ENCODE measurements at places on chromosomes 2 and 18.

- no peak for DNase-seq
Observed at GRCh38 chr2:133865141-133865540, 296.9 kb upstream of the NCKAP5 start.

- DNase-seq, result no peak
Observed at GRCh38 chr2:64945973-64946768, 43.0 kb upstream of the SLC1A4 start.

- peak; percentile 60 for DNase-seq
Observed at GRCh38 chr2:95062242-95063085, 37.0 kb downstream of the MAL start.

- DNase-seq, result no peak
Observed at GRCh38 chr18:1361936-1362335, 457.3 kb downstream of the ADCYAP1 start.

DNA sequence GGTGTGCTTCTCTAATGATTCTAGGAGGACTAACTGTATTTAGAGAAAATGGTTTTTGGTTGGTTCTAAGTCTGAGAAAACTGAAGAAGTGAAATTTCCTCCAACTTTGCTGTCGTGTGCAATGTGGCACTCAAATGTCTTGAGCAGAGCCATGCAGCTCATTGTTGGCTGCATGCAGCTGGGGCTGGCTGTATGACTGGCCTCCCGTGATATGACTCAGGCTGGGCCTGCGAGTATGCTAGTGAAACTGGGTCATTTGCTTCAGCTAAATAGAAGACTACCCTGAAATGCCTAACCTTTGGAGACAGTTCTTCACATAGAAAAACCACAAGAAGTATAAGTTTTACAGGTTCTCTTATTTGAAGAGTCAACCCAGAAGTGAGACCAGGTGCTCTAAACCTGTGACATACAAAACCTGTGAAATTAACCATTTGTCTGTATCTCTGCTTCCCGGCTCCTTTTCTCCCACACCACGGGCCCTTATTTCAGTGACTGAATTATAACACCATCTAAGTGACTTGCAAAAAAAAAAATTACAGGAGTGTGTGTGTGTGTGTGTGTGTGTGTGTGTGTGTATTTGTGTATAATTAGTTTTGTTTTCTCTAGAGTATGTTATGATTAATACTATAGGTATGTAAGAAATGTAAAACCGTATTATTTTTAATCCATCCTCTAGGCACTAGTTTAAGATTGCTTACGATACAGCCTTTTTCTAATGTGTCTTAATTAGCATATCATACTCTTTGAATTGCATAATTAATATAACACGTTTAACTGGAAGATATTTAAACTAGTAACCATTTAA lies 15.9 kb downstream of the POLI start:
- DNase-seq, result no peak

DNA sequence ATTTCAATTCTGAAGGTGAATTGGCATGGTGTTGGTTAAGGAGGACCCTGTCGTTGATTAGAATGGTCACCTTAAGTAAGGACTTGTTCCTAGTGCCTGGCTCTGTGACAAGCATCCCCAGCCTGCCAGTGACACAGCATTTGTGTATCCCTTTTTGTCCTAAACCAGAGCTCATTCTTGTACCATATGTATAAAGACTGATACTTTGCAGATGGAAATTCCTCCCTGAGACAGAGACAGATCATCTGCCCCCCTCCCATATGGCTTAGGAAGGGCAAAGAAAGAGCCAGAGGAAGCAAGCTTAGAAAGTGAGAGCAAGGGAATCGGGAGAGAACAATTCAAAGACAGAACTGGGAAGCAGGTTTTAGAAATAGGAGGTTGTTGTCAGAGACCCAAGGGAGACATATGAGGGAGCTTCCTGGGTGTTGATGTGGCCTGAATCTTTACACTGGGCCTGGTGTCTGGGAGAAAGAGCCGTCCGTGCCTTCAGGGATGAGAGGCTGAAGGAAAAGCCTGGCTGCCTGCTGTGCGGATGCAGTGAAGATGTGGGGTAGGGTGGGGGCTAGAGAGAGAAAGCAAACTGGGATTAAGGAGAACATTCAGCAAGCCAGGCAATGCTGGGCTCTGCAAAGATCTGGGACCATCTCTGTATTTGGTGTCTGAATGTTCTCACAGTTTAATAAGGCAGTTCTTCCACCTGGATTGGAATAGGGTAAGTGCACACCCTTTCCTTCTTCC lies 13.2 kb upstream of the CHRNA1 start:
- DNase-seq, result no peak

GRCh38 chr2:137771064-137771463 lies 193.2 kb upstream of the HNMT start:
- DNase-seq, result no peak

- no peak for DNase-seq
Observed at GRCh38 chr18:48990481-48991318, 39.9 kb upstream of the SMAD7 start.

GRCh38 chr2:68125821-68126220 lies 31.9 kb upstream of the PNO1 start:
- DNase-seq, result no peak

DNA sequence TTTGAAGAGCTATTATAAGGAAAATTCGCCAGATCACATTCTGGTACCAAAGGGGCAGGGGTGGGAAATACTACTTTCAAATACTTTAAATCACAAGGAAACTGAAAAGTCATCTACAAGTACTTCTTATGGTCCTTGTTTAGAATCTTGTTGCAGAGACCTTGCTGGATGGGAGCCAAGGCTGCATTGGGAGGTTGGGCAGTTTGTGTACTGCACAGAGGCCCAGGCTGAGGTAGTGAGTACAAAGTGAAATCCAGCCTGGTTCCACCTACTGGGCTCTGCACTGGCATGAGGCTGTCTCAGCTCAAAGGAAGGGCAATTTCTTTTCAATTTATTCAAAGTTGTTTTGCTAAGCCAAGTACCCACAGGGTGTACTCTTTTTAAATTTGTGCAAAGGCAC lies 140.3 kb upstream of the DLX2 start:
- DNase-seq, result no peak

DNA sequence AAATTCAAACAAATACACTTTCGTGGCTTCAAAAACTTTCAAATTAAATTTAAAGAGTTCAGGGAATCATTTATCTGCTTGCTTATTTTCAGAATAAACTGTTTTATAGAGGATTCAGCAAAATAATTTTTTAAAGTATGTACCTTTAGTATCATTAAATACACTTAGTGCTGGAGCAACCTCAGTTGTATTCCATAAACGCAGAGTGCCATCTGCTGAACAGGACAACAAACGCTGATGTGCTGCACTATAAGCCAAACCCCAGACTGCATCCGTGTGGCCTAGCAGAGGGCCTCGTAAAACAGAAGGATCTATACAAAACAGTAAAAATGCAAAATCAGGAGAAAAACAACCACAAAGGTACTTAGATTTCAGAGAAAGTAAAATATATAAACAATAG lies 108.6 kb downstream of the STRN start:
- no peak for DNase-seq

- DNase-seq, result no peak
Observed at GRCh38 chr2:12737297-12737696, 20.6 kb downstream of the TRIB2 start.

DNA sequence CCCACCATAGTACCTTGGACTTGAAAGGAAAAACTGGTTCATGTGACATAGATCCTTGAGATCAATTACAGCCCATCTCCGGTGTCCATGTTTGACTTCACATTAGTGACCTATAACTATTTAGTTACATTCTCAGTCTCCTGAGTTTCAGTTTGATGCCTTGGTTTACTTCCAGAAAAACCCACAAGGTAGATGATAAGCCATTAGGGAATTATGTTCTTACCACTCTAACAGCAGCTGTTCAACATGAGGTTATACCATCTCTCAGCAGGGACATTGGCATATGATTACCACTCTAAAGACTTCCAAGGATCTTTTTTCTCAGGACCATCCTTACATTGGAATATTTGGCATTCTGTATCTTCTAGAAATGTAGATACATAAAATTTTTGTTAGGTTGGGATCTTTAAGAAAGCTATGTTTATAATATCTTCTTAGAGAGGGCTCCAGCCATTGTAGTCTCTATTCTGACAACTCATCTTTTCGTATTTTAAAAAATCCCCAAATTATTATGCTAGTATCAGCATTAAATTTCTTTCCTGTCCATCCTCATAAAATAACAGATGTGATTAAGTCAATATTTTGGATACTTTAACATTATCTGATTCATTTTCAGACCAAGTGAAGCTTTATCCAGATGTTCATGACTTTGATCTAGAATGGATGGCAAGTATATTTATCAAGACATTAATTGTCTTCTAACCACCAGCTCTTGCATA lies 258.9 kb downstream of the RDH14 start:
- no peak for DNase-seq

- no peak for DNase-seq
Observed at GRCh38 chr2:184646177-184646576, 47.8 kb downstream of the ZNF804A start.

DNA sequence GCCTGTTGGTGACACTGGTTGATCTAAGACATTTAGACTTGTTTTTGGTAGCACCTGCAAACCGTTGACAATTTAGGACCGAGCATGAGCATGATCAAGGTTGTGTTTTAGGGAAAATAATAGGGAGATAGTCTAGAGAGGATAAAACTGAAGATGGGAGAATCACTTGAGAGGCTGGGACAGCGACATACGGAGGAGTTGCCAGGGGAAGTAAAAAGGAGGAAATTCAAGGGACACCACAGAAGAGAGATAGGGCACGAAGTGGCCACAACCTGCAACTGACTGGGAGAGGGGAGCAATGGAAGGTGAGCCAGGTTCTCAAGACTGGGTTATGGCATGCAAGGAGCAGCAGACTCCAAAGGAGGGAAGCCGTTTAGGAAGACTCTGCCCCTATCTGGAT lies 1.4 kb upstream of the ATP8B1 start:
- DNase-seq, result no peak

- DNase-seq, result no peak
Observed at GRCh38 chr2:11711354-11711716, 35.1 kb upstream of the LPIN1 start.

DNA sequence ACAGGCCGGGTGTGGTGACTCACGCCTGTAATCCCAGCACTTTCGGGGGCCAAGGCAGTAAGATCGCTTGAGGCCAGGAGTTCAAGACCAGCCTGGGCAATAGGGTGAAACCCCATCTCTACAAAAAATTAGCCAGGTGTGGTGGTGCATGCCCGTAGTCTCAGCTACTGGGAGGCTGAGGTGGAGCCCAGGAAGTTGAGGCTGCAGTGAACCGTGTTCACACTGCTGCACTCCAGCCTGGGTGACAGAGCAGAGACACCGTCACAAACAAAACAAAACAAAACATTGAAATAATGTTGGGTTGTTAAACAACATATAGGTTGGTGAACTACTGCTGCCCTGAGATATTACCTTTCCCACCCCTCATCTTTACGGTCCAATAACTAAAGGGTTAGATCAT lies 48.8 kb upstream of the AGPS start:
- no peak for DNase-seq

DNA sequence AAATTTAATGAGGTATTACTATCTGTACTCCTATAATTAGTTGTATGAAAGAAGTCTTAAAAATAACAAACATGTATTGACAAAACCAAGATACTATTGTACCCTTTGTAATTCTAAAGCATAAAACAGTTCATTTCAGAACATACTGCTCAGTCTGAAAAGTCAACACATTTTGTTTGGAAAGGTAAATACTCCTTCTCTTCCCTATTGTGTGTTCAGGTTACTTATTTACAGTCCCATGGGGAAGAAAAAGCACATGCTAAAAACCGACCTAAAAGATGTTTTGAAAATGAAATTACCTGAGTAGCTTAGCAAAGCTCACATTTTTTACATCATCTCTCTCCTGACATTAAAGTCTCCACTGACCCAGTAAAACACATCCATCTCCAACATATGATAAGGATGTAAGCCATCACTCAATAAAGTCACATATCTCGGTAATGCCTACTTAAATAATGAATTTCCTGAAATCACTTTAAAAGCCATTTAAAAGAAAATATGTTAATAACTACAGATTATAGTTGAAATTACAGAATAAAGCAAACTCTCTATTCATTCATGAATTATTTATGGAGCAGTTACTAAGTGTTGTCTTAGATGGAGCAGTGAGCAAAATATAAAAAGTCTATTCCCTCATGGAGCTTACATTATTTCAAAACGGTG lies 75.6 kb upstream of the FZD5 start:
- DNase-seq, result no peak

GRCh38 chr2:18311420-18312195 lies 248.8 kb downstream of the RDH14 start:
- DNase-seq, result peak; percentile 85

DNA sequence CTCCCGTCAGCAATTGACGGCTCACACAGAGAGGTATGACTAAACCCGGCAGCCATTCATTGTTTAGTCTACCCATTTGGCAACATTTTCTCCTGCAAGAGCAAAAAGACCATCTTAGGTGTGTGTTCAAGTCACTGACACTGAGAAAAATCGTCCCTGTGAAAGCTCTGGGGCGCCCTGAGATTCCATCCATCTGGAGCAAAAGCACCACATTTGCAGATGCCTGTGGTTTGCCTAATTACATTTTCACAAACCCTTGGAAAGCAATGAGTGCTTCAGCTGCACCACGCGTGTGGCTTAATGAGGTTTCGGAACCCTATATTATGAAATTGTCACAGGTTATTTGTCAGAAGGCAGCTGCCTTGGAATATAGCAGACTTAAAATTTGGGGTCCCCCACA lies 110.7 kb upstream of the PTPRM start:
- DNase-seq, result no peak

DNA sequence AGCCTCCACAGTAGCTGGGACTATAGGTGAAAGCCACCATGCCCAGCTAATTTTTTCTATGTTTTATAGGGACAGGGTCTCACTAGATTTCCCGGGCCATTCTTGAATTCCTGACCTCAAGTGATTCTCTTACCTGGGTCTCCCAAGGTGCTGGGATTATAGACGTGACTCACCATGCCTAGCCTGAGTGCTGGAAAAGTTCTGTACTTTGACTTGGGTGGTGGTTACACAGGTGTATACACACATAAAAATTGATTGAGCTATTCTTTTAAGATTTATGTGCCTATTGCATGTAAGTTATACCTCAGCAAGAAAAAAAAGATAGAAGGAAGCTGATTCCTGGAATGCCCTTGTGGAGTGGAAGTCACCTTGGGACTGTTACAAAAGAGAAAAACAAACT lies 34.8 kb upstream of the KCNF1 start:
- DNase-seq, result no peak

GRCh38 chr2:227267410-227268115 lies 57.5 kb upstream of the MFF start:
- no peak for DNase-seq

GRCh38 chr2:62065243-62065642 lies 130.7 kb upstream of the B3GNT2 start:
- DNase-seq, result no peak
